ENCODE measurements at places on chromosomes 5 and 9.

DNA sequence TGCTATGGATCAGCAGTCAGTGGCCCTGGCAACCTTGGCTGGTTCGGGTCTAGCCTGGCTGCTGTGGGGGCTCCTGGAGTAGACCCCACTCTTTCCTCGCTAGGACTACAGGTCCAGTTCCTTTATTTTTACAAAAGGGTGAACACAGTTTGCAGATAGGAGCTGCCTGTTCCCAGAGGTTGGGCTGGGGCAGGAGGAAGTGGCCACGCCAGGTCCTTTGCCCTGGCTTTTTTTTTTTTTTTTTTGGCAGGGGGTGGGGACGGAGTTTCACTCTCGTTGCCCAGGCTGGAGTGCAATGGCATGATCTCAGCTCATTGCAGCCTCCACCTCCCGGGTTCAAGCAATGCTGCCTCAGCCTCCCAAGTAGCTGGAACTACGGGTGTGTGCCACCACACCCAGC, 7.9 kb downstream of the SLC2A6 start:
- no peak for DNase-seq

- no peak for DNase-seq
These were observed 8.5 kb downstream of the KDM3B start for GRCh38 chr5:138360941-138361452.

GRCh38 chr5:52015760-52016159, 632.5 kb downstream of the ISL1 start:
- DNase-seq, result no peak

- no peak for DNase-seq
These were observed 586.3 kb downstream of the PTPRD start for GRCh38 chr9:10026443-10026984.

- no peak for DNase-seq
These were observed 85.8 kb downstream of the FAM114A2 start for GRCh38 chr5:153952893-153953292.

DNA sequence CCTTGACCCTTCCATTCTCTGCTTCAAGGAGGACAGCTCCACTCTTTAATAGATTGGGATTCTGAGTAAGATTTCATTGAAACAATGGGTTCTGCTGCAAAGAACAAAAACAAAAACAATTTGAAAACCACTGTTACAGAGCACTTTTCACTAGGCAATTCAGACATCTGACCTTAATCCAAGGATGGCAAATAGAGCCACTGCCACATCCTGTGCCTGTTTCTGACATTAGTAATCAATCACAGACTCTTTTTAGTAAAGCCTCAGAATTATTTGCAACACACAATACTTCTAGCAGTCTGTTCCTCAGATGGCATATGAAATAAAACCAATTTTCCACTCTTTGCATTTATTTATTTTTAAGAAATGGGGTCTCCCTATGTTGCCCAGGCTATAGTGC, 37.8 kb upstream of the NDFIP1 start:
- no peak for DNase-seq

DNA sequence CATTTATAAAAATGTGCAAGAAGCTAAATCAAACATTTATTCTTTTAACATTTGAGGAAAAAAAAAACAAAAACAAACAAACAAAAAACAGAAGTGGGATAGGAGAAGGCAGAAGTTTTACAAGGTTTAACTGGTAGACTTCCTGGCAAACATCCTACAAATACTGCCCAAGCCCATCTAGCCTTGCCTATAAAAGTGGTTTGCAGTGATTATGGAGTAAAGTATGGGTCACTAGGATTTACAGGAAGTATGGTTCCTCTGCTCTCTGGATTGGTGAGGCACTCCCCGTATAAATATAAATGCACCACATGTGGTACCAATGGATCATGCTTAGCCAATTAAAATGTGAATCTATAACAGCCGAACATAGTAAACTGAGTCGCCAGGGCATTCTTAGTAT, 291.9 kb downstream of the EDIL3 start:
- DNase-seq, result no peak

DNA sequence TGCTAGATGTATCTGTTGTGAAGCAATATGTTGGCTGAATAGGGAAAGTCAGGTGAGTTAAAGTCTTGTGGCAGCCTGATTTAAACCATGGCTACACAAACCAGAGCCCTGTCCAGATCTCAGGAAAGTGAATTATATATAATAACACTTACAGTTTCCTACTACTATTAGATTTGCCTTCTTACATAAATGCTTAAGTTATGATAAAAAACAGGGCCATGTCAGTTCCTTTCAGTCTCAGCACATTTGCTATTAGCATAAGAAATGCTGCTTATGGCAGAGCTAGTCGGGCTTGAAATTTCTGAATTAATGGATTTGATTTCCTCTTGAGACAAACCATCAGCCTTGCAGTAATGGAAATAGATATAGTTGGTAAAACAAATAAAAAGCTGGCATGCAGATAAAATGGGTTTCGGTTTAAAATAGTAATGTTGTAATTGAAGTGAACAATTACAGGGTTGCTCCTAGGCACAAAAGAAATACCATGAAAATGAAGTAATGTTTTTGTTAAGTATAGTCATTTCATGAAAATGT, 664.2 kb upstream of the ZNF608 start:
- no peak for DNase-seq

DNA sequence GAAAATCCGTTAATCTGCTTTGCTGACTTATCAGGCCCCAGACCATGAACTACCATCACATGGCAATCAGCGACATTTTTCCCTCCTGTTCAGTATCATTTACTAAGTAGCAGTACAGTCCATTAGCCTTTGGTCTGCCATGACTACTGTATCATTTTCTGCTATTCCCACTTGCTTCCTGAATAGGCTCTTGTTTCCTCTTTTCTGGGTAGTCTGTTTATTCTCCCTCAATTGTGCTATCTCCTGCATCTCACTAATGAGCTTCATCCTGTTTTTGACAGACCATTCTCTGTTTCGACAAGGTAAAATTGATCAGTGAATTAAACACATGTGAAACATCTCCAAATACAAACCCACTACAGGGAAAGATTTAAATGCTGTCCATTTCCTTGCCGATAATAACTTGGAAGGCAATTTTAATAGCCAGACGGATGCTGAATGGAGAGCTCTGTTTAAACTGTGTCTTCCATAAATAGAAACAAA, 263.5 kb upstream of the ANKRD55 start:
- DNase-seq, result no peak

DNA sequence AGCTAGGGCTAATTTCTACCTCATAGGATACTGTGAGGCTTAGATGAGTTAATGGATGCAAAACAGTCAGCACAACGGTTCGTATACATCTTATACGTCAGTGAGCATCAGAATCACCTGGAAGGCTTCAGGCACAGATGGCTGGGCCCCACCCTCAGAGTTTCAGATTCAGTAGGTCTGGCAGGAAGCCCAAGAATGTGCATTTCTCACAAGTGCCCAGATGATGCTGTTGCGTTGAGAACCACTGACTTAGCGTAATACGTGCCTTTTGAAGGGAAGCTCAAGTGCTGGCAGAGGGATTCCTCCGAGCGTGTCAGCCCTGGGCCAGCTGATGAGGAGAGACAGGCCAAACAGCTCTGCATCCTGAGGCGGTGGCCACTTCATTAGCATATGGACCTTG, 117.1 kb upstream of the WWC1 start:
- DNase-seq, result no peak

- no peak for DNase-seq
These were observed 36.0 kb downstream of the SH3GL2 start for GRCh38 chr9:17614903-17615302.

DNA sequence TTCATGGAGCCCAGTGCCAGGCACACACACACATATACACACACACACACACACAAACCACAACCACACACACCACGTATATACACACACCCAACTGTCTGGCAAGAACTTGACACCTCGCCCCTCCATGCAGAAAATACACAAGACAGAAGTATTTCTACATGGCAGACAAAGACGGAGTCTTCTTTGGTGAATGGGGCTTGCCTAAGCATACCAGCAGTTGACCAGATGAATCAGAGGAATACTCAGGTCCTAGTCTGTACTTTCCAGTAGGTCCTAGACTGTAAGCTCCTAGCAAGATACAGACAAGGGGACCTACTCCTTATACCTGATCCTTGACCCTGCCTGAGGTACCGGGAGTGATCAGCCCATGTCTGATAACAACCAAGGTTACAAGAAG, 60.1 kb downstream of the SIL1 start:
- no peak for DNase-seq

DNA sequence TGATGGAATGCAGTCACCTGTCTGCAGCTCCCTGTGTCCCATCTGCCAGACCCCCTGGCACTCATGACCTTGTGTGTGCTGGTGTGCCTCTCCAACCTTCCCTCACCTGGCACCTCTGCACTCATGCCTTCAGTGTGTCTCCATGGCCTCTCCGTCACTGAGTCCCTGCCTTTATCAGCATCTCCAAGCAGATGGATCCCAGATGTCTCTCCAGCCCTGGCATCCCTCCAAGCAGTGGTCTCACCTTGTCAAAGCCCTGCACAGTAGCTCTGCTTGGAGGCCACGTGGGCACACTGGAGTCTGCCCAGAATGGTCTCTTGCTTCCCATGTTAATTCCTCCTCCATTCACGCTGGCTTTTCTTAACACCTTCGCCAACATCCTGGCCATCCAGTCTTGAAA, 84.8 kb downstream of the DAP start:
- DNase-seq, result no peak

DNA sequence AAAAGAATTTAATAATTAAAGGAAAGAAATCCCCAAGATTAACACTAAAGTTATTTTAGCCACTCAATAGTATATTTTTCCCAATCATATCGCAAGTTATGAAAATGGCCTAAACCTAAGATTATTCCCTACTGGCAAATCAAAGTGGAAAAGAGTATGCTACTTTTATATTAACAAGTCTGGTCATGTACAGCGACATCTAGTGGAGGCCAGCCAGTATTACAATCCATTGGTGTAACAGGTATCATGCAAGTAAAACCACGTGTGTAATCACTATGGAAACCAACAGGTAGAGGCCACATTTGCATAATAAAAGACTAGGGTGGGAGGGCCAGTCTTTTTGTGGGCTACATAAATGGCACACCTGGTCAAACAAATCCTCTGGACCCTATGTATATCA, 976.4 kb upstream of the CDH9 start:
- no peak for DNase-seq

DNA sequence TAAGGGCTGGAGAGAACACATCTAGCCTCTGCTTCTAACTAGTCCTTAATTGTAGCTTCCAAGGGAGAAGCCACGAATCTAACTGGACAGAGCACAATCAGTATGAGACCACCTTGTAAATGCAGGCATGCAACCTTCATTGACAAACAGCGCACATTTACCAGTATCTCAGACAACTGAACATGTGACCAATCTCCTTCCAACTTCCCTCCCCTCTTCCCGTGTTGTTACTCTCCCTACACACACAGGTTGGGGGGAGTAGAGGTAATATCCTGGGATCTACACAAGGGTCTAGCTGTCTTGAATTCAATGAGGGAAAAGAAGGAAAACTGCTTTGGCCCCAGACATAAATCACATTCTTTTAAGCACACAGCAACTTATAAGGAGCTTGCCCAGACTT, 77.6 kb downstream of the LIFR start:
- no peak for DNase-seq

DNA sequence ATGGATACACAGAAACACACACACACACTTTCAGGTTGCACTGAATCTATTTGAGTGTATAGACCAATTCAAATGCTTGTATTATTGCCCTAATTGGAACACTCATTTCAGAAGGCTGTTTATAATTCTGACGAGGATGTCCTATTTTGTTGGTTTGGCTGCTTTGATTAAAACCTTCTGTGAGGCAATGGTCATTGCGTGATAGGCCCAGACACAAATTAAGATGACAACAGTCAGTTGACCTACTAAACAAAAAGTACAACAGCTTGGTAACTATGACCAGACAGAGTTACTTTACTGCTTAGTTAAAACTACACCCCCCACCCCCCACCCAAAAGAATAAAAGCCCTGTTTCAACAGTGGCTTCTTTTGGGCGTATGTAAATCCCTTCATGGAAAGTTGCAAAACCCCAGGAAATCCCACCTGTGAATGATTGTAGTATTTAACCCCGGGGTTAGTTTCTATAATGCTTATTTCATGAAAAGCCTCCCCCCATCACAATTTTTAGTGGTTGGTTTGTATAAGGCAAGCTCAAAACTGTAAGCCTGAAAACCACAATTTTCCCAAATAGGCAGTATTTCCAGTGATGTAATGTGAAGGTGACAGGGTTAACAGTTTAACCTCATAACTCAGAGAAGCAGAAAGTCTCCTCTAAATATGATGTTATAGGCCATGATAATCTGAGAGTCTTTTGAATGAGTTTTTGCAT, 340.8 kb downstream of the FGF10 start:
- no peak for DNase-seq

GRCh38 chr5:113806904-113807303, 293.4 kb downstream of the YTHDC2 start:
- no peak for DNase-seq

DNA sequence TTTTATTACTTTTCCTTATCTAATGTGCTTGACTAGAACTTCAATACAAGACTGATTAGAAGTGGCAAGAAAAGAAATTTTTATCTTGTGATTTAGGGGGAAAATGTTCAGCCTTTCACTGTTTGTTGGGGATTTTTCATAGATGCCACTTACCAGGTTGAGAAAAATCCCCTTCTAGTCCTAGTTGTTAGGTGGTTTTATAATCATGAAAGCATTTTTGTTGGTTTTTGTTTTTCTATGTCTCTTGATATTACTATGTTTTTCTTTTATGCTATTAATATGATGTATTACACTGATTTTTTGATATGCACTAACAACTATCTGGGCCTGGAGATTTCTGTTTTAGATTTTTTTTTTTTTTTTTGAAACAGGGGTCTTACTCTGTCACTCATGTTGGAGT, 134.0 kb downstream of the PARP8 start:
- DNase-seq, result no peak

DNA sequence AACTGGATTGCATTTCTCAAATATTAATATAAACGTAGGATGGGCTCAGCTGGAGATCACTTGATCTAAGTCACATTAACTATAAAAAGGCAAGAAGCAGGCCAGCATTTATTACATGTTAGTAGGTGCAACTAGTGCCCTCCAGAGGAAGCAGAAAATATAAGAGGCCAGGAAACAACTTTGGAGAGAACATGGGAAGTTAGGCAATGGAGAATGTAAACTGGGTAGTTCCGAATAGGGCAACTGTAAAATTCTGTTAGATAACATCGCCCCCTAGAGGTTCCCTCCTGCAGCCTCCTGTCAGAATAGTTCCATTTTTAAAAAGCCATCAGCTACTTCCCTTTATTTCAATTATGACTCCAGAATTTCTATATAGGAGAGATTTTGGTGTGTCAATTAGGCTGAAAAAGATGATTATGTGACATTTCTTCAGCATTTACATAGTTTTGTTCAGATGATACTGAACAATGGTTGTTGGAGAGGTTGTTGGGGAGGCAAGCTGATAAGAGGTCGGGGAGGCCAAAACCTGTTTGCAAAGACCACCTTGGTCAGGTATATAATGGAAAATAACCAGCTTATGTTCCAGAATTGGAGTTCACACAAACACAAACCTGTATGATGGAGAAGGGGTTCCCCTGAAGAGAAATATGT, 22.4 kb downstream of the CCL28 start:
- peak; percentile 45 for DNase-seq

- DNase-seq, result peak; percentile 26
These were observed at the start of gene MYO10 for GRCh38 chr5:16936150-16936988. Gene MYO10 (minus strand): TSS chr5:16936288. CDS start chr5:16935808, 480 bp downstream.

GRCh38 chr9:132418726-132419363, 8.8 kb downstream of the CFAP77 start:
- DNase-seq, result no peak

GRCh38 chr5:73915345-73915744, 289.3 kb downstream of the ARHGEF28 start:
- DNase-seq, result no peak

All from NCI-H1417 treated with DMSO at 0.1 percent for 48 hours (cell line).